NCI-H1436 (cell line): ENCODE measurements at places on chromosomes 6 and 20.

GRCh38 chr6:55003719-55004430 lies 157.3 kb downstream of the FAM83B start:
- DNase-seq, result no peak

DNA sequence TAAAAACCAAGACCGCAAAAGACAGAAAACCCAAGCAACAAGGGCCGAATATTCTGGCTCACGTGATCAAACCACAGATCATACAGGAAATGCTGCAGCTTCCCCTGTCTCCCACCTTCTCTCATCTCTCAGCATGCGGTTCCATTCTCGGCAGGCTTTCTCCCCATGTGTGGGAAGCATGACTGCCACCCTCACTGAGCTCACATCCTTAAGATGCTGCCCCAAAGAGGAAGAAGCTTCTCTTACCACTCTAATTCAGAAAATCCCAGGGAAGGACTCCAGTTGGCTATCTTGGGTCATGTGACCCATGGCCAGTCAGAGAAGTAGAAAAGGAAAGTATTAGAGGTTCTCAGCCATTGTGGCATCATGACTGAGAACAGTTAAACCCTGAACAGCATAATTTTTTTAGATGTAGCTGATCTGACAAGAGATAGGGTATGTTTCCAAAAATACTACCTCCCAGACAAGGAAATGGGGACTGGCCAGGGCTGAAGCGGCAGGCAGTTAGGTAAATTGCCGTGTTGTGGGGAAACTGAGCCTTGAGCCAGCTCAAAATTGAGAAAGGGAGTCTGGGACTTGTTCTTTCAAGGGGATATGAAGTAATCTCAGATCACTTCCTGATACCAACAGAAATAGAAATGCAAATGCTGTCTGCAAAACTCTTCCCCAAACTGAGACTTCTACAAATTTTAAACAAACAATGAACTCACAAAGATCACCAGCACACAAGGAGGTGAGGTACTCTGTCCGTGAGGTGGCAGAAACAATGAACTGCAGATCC lies 37.1 kb upstream of the GRM4 start:
- DNase-seq, result no peak

- DNase-seq, result no peak
These were observed 428.7 kb upstream of the SOX4 start for GRCh38 chr6:21164768-21165326.

DNA sequence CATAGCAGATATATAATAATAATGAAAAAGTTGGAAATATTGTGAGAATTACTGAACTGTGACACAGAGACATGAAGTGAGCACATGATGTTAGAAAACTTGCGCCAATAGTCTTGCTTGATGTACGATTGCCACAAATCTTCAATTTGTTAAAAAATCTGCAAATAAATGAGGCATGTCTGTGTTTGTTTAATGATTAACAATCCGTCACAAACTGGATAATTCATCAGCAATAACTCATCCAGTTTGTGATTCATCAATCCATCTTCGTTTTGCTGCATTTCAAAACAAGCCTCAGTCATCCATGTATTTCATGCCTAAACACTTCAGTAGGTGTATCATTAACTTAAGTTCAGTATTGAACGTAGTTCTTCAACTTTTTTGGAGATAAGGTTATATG lies 25.5 kb upstream of the SMIM26 start:
- DNase-seq, result no peak

DNA sequence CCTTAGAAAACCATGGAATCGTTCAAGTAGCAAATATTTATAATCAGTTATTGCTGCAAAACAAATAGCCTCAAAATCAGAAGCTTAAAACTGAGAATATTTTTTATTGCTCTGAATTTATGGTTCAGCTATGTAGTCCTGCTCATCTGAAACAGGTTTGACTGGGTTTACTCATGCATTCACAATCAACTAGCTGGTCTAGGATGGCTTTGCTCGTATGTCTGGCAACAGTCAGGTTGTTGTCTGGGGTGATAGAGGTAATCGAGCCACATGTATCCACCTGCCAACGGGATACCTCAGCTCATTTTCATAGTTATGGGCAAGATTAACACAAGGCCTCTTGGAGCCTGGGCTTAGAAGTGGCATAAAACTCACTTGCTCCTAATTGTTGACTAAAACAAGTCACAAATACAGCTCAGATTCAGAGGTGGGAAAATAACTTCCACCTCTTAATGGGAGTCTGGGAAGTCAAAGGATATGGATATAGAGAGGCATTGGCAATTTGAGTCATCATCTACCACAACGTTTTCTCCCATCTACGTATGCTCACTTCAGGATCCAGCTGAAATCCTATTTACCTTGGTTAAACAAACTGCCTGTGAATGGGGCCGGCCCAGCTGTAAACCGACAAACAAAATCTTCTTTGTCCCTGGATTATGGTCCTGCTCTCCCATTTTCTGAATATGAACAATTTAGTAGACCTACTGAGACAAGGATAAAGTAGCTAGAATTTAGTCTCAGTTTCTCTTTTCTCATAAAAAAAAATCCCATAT lies 54.5 kb upstream of the TENT5A start:
- no peak for DNase-seq

- DNase-seq, result no peak
These were observed 141.5 kb downstream of the LY86 start for GRCh38 chr6:6729971-6730370.

DNA sequence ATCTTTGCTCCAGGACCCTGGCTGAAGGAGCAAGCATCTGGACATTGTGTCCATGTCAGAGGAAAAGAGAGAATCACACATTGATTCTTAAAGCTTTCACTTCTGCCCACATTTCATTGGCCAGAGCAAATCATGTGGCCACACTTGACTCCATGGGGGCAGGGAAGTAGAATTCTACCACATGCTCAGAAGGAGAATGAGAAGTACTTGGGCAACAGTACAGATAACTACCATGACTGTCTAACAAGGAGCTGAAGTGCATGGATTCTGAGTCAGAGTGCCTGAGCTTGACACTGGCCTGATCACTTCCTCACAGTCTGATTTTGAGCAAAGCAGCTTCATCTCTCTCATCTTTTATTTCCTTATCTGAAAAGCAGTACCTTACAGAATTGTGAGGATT lies 38.6 kb downstream of the GHRH start:
- no peak for DNase-seq

GRCh38 chr20:63225082-63225454 lies 9.1 kb upstream of the YTHDF1 start:
- DNase-seq, result no peak
